RCC 7860 (cell line): ENCODE measurements at places on chromosomes 7 and 10.

GRCh38 chr10:4352414-4352961 lies 473.5 kb upstream of the AKR1E2 start:
- DNase-seq = peak; percentile 59

DNA sequence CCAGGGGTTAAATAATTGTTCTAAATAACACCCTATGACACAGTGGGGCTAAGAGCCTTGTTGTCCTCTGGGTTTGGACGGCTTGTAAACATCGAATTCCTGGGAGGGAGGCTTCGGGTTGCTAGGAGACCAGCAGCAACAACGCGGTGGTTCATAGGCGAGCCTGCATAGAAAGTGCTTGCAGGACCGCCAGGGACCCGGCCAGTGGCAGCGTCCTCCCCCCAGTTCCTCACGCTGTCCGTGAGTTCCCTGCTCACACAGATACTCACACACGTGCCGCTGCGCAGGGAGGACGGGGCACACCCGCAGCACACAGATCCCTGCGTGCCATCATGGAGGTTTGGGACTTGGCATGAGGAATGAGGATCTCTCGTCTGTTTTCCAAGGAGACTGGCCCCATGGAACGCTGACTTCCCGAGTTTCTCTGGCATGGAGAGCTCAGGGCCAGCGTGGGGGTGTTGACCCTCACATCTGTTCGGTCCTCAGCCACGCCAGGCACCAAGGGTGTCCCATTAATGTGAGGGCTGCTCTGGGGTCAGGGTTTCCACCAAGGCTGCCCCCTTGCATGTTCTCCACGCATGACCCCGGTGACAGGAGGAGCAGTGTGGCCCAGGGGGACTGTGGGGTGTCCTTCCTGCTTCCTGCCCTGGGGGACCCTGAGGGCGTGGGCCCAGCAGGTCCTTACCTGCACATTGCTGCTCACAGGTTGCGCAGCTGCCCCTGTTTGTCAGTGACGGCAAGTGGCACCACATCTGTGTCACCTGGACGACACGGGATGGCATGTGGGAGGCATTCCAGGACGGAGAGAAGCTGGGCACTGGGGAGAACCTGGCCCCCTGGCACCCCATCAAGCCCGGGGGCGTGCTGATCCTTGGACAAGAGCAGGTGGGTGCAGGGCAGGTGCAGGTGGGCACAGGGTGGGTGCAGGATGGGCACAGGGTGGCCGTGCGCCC lies 9.7 kb downstream of the NPTX2 start:
- no peak for DNase-seq

DNA sequence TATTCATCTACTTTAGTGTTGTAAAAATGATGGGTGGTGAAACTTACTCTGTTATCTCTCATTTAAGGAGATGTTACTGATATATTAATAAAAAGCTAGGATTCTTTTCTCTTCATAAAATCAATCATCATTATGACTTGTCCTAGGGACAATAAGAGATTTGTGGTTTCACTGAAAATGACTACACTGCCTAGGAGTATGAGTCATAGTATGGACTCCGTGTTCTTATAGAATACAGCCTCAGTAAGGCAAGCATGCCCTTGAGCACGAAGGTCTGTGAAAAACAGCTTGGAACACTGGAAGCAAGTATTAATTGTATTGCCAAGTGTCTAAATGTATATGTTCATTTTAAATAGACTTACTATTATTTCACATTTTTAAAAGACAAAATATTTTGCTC lies 749.2 kb upstream of the PCDH15 start:
- peak; percentile 61 for DNase-seq

DNA sequence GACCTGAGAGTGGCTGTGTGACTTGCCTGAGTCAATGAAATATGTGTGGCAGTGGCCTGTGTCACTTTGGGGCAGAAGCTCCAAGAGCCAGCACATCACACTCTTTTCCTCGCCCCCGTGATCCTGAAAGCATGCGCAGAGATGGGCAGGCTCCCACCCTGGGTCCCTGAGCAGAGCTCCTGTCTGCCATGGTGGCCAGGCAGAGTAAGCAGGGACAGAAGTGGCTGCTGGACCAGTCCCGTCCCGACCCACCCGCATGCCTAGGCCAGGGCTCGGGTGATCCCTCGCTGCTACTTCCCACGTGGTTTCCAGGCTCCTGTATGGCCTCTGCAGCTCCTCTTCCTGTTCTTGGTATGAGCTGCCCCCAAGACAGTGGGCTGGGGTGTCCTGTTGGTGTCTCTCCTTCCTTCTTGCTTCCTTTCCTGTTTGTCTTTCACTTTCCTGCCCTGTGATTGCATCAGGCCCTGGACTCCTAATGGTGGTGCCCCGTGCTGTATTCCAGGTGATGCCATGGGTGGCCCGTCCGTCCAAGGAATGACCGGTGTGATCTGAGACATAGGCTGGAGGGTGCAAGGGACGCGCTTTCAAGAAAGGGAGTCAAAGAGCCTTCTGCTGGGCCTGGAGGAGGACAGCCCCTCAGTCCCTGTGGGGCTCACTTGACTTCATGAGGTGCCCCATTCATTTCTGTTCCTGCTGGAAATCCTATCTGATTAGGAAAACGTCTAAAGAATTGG lies 71.4 kb upstream of the SHH start:
- DNase-seq = no peak
